ENCODE measurements at places on chromosomes 11 and 22.

GRCh38 chr11:61023966-61024295 is 52.5 kb downstream of the CD6 start:
- DNase-seq = no peak

GRCh38 chr11:27718863-27719545 is 18.7 kb upstream of the BDNF start:
- DNase-seq = peak; percentile 61

GRCh38 chr11:101745756-101746155 is 161.9 kb upstream of the TRPC6 start:
- no peak for DNase-seq

GRCh38 chr11:23540101-23540561 is 679.9 kb upstream of the CCDC179 start:
- peak; percentile 42 for DNase-seq

DNA sequence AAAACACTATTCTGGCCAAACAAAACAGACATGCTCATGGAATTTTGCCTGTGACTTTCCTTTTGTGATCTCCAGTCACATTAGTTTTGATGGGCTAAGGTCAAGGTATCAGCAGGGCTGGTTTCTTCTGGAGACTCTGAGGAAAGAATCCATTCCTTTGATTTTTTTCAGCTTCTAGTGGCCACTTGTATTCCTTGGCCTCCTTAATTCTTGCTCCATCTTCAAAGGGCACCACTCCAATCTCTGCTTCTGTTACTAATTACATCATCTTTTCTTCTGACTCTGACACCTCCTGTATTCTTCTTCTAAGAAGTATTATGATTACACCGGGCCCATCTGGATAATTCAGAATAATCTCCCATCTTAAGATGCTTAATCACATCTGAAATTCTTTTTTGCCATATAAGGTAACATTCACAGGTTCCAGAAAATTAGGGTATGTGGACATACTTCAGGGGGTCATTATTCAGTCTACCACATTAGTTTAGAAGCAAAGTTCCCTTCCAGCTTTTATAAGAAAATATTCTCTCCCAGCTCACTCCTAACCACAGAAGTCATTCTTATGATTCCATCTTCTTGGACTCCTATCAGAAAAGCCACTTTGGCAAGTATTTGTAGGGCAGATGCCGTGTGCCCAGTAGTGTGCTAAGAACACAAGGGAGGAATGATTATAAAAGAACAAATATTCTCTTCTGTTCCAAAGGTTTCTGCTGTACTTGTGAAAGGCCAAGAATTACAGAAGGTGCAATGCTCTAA is 56.4 kb upstream of the FSHB start:
- peak; percentile 56 for DNase-seq

GRCh38 chr11:116180806-116181600 is 591.8 kb downstream of the BUD13 start:
- peak; percentile 28 for DNase-seq

DNA sequence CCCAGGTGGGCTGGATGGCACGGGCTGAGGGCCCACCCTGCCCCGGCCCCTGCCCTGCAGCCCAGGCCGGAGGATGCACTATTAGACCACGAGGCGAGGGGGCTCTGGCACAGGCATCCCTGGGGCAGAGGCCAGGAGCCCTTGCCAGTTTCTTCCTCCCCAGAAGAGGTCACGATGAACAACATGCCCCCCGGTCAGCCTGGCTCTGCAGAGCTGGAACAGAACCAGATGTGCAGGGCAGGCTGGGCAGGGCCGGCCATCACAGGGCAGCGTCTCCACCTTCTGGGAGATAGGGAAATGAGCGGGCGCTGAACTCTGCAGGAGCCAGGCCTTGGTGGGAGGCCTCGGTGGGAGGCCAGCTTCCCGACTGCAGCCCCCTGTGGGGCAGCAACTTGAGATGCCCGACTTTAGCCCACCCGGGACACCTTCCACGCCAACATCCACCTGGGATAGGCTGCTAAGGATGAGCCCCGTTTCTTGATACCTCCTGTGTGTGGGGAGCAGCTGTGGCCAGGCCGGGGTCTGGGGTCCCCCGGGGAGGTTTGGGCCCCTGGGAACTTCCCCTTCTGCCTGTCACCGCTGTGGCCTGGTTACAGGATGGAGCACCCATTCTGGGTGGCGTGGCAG is 21.8 kb upstream of the GNB1L start:
- no peak for DNase-seq

- no peak for DNase-seq
Observed at GRCh38 chr11:74681686-74682651, 49.3 kb downstream of the CHRDL2 start.

GRCh38 chr11:15695096-15695721 is 580.5 kb downstream of the INSC start:
- no peak for DNase-seq

DNA sequence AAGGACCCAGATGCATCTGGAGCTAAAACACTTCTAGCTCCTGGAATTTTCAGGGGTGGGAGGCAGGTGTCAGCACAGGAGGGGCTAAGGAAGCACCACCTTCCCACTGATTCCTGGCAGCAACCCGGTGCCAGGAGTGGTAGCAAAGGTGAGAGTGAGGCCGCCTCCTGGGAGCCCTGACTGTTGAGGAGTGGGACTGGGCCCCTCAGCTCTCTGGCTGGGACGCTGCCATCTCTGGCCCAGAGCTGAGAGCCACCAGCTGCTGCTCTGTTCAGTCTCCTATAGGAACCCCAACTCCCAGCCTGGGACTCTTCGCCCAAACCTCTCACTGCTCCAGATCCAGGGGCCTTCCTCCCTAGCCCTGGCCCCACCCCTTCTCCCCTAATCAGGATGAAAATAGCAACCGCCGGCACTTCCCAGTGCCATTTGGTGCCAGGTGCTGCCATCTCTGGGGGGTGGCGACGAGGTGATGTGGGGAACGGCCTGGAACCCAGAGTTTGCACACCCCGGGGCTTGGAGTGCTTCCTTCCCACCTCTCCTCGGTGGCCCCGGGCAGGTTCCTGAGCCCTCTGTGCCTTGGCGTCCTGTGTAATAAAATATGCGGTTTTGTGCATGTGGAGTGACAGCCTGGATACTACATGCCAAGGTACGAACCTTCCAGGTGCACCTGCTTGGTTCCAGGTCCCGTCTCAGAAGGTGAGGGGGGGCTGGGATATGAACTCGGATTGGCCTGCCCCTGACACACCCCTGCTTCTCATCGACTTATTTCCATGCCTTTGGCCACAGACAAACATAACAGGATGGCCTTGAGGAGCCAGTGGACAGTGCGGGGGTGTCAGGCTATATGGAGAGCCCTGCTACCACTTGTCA is 35.7 kb upstream of the CELSR1 start:
- no peak for DNase-seq

- DNase-seq = no peak
Observed at GRCh38 chr22:47396515-47396914, 634.1 kb downstream of the TBC1D22A start.

DNA sequence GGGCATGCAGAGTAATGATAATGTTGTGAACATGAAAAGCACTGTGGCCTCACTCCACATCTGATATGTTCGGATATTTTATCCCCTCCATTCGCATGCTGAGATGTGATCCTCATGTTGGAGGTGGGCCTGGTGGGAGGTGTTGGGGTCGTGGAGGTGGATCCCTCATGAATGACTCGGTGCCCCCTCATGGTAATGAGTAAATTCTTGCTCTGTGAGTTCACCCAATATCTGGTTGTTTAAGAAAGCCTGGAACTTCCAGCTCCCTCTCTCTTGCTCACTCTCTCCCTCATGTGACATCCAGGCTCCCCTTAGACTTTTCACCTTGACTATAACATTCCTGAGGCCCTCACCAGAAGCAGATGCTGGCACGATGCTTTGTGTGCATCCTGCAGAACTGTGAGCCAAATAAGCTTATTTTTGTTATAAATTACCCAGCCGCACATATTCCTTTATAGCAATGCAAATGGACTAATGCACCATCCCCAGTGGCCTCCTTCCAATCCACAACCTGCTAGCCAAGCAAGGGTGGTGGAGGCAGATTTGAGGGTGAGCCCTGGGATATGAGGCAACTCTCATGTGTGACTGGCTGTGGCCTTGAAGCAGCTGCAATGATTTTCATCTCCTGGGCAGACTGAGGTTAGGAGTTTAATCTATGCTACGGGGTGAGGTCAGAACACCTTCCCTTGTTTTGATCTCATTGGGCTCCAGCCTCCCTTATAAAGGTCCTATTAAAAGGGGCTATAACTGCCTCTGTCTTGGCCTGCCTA is 276.5 kb downstream of the ETS1 start:
- no peak for DNase-seq

- no peak for DNase-seq
Observed at GRCh38 chr11:120808616-120809050, 215.3 kb upstream of the TBCEL start.

GRCh38 chr11:114079511-114080065 is 20.1 kb downstream of the ZBTB16 start:
- no peak for DNase-seq

- no peak for DNase-seq
Observed at GRCh38 chr11:76674517-76675400, 4.2 kb upstream of the LRRC32 start.
